ENCODE measurements at places on chromosomes 13 and 19. TPM values are rescaled to one million over a fixed set of nuclear protein-coding genes. Genes with fewer than 3 reads are reported as not detected.

SLC8A2 gene
- not detected for total RNA-seq

IGFL3 gene
- total RNA-seq: not detected

TPTE2 gene
- total RNA-seq: not detected

RINL gene
- 4.8 TPM for total RNA-seq

TMEM221 gene
- 0.16 TPM for total RNA-seq

ACP7 gene
- total RNA-seq: not detected

ZNF724 gene
- total RNA-seq: 0.62 TPM

KIR2DL1 gene
- not detected for total RNA-seq

PSPN gene
- 0.55 TPM for total RNA-seq

SIGLECL1 gene
- not detected for total RNA-seq

TNFSF11 gene
- 0.42 TPM for total RNA-seq

ONECUT3 gene
- total RNA-seq: not detected

RAB20 gene
- 46.8 TPM for total RNA-seq

PRKCG gene
- total RNA-seq: not detected
